Stimulated activated CD4-positive, alpha-beta T cell treated with anti-CD3 and anti-CD28 coated beads, Interleukin-15, amount 100 ng/mL, for 1 hour (primary cell): ENCODE measurements at places on chromosomes 5 and 9.

- DNase-seq = no peak
Observed at GRCh38 chr5:133707629-133708028, 95.3 kb upstream of the FSTL4 start.

DNA sequence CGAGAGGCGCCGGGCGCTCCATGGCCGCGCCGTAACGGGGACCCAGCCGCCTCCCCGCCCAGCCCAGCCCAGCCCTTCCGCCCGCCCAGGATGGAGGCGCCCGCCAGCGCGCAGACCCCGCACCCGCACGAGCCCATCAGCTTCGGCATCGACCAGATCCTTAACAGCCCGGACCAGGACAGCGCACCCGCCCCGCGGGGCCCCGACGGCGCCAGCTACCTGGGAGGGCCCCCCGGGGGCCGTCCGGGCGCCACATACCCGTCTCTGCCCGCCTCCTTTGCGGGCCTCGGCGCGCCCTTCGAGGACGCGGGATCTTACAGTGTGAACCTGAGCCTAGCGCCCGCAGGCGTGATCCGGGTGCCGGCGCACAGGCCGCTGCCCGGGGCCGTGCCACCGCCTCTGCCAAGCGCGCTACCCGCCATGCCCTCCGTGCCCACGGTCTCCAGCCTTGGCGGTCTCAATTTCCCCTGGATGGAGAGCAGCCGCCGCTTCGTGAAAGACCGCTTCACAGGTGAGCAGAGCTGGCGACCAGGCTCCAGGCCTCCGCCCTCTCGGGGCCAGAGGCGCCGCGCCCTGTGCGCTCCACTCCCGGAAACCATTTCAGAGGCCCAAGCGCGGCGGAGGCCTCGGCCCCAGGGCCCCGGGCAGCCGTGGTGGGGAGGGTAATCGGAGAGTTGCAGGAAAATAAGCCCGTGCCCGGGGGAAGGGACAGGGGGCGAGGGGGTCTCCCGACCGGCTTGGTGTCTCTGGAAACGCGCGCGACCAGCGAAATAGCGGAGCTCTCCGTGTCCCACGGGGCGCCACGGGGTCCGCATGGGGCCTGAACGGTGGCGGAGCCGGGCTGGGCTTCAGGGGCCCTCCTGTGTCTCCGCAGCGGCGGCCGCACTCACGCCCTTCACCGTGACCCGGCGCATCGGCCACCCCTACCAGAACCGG, 496 bp downstream of the TLX3 start:
- DNase-seq = no peak

DNA sequence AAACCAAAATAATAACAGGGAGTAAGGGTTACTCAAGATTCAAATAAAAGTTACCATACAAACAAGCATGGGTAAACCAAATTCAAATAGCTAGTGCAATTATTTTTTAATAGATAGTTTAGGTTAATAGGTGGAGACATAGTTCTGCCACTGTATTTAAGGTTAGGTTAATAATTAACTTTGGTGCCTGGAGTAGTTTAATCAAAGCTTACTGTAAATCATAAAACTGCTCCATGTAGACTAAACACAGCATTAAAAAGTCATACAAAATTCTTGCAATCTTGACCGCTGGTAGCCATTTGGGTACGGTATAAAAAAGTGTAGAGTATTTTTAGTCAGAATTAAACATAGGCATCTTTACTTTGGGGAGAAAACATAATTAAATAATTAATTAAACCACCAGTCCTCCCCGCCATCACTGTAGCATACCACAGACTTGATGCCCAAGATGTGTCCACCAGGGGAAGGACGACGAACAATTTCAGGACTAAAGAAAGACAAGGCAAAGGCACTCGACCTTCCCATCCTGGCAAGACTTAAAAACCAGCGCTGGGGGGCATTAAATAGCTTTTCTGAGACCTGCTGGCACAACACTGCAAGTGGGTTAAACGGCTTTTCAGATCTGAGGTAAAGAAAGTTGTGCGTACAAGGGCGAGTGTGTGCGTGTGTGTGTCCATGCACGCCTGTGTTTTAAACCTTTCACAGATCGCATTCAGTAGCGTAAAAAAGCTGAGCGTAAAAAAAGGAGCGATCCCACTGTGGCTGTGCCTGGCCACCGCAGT, 2.9 kb downstream of the SEMA6A start:
- no peak for DNase-seq

- no peak for DNase-seq
Observed at GRCh38 chr5:113218906-113219517, 215.8 kb downstream of the TSSK1B start.

DNA sequence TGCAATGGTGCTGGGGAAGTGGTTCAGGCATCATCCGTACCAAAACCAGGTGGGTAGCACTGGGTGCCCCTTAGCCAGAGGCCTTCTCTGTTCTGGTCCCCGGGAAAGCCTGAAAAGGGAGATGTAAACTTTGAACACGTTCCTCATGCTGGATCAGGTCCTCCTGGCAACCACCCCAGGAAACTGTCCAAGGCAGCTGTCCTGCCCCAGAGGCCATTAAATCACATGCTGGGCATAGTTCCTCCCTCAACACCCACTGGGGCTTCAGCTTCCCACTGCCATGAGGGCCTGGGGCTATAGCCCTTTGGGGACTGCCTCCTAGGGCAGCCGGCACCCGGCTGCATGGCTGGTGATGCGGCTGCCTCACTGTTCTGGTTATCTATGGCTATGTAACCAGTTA, 228.9 kb upstream of the MVB12B start:
- no peak for DNase-seq

- no peak for DNase-seq
Observed at GRCh38 chr5:141515946-141516671, 27.2 kb downstream of the PCDHGC5 start.

- DNase-seq = no peak
Observed at GRCh38 chr9:92378865-92379560, 25.4 kb downstream of the OGN start.

DNA sequence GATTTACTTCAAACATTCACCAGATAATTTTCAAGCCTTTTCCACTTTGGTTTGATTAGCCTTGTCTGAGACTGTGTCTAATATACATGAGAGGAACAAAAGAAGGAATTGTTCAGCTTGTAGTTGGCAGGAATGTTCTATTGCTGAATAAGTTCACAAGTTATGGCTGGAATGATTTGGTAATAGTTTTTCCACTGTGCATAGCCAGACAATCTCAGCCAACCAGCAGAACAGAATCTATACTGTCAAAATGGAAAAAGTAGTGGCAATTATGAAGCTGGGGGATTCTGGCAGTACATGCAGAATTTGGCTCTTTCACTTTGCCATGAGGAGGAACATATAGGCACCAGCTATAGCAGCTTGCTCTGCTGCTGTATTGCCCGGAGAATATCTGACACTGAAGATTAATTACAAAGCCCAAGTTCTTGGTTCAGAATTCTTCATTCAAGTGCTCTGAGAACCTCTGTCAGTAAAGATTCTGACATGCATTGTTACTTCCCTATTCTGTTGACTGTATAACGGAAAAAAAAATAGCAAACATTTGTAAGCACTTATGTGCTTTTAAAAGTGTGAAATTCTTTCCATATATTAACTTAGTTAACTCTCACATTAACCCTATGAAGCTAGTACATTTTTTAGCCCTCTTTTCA, 150.6 kb downstream of the PRR16 start:
- no peak for DNase-seq

DNA sequence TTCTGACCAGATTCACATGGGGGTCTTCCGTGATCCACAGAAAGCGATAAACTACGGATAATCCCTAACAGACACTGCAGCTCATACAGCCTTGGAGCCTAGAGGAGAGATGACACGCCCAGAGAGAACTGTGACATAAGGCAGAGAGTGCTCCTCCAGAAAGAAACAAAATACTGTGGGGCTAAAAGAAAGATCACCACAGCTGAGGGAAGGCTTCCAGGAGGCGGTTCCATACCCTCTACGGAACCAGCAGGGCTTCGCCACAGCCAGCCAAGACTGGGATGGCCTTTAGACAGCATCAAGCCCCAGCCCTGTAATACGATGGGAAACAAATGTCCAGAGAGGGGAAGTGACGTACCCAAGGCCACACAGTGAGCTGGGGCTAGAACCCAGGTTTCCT, 19.3 kb downstream of the GPX3 start:
- no peak for DNase-seq

DNA sequence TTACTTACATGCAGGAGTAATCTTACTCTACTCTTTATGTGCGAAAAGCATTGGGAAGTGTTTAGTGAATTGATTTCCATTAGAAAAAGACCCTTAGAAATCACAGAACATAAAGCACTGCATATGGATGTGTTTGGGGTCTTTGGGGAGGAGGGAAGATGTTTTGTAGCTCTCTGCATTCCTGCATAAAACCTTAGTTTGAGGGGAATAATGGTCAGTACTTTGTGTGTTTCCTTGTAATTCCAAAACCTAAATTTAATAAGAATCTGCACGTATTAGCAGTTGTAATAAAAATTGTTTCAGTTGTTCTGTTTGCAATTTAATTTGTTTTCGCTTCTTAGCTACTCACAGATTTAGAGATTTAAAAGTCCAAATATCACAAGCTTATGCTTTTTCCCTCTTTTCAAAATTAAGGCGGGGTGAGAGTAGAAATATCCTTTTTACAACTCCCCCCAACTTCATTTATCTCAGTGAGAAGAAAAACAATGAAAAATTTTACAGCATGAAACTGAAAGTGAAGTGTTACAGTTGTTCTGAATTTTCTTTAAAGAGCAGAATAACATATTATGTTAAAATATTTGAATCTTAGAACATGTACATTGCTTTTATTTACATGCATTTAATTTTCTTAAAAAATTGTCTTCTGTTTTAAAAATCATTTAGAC, 143.8 kb downstream of the SMARCA2 start:
- DNase-seq = no peak
